ENCODE measurements at places on chromosomes 3 and 15. TPM values are rescaled to one million over a fixed set of nuclear protein-coding genes. Genes with fewer than 3 reads are reported as not detected.

- DNase-seq: no peak
Observed at GRCh38 chr15:58880320-58880719, 53.2 kb downstream of the SLTM start.

GRCh38 chr3:148938936-148939335, 52.4 kb upstream of the GYG1 start:
- DNase-seq: no peak

DNA sequence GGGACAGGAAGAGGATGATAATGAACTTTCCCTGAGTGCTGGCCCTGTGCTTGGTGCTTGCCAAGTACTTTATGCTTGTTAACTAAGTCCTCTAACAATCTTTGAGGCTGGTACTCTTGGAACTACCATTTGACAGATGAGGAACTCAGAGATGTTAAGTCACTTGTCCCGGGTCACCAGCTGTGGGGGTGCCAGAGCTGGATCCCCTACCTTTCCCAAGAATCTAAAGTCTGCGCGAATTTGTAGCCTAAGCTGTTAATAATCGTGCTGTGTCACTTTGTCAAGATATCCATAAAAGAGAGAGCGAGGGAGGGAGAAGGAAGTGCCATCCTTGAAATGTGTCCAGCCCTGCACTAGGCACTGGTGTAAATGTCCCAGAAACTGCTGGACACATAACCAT, 19.0 kb upstream of the ACOX2 start:
- no peak for DNase-seq

Gene HTR3E
- not detected for total RNA-seq

Gene GPX1
- total RNA-seq: 126 TPM

Gene CFAP100
- total RNA-seq: not detected

GRCh38 chr3:141346418-141346817, 21.9 kb upstream of the ZBTB38 start:
- DNase-seq: no peak

DNA sequence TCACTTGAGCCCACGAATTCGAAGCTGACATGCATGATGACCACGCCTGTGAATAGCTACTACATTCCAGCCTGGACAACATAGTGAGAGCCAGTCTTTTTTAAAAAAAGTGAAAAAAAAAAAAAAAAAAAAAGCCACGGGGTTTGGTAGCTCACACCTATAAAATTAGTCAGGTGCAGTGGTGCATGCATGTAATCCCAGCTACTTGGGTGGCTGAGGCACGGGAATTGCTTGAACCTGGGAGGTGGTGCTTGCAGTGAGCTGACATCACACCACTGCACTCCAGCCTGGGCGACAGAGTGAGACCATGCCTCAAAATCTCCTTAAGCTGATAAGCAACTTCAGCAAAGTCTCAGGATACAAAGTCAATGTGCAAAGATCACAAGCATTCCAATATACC, 44.4 kb downstream of the CSNK1G1 start:
- DNase-seq: no peak

- DNase-seq: peak; percentile 29
Observed at GRCh38 chr3:12265508-12265907, 23.4 kb upstream of the PPARG start.

Gene SLC24A5
- not detected for total RNA-seq

DNA sequence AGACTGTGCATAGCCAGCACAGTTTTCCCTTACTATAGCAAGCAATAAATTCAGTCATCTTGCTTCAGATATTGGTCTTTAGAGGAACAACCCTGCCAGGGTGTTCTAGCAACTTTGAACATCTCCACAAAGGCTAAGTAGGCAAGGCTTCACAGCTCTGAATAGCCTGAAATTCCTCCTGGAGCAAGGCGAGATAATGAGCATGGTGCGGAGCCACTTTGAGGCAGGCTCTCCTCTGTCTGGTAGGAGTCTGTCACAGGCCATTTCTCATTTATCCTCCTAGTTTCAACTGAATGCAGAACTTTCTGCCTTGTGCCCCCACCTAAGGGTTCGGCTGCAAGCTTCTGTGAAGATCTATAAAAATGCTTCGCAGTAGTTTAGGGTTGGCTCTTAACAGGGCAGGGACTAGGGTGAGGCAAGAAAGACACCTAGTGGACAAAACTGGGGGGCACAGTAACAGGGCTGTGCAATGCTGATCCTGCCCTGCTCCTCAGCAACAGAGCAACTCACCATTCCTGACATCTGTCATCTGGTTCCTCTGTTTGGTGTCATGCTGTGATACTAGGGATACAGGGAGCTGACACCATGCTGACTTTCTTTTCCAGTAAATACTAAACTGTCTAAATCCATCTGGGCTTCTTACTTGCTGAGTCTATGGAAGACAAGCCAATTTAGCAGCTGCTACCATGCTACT, 16.6 kb upstream of the EHHADH start:
- peak; percentile 31 for DNase-seq

Gene SOX14
- total RNA-seq: not detected

DNA sequence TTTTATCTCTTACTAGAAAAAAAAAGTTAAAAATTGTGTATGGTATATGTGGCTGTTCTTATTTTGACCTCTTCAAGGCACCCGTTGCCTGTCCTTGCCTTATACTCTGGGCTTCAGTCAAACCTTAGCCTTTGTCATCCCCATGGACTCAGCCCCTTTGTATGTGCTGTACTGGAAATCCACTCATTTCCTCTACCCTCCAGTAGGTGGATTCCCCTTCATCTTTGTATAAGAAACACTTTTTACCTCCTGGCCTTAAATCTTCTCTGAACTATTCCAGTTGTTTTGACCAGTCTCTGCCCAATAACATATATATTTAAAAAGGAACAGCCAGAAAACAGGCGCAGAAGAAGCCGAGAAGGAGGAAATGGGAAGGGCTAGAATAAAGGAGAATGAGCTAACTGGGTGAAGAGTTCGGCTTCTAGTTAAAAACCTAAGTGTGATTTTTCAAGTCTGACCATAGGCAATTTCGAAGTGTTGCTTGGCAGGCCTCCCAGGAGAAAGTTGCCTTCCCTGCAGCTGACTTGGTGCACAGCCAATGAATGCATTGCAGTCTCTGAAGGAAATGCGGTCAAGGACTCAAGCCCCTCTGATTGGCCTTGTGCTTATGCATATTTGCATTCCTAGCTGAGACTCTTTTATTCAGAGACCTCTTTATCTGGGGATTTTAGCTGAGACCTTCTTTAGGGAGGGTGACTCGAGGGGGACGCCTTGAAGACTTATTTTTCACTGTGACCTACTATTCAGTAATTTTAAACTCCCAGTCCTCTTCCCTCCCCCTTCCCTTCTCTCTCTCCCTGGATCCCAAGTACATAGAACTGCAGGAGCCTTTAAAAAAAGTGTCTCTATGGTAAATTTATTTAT, 277.4 kb downstream of the ROBO1 start:
- peak; percentile 41 for DNase-seq

DNA sequence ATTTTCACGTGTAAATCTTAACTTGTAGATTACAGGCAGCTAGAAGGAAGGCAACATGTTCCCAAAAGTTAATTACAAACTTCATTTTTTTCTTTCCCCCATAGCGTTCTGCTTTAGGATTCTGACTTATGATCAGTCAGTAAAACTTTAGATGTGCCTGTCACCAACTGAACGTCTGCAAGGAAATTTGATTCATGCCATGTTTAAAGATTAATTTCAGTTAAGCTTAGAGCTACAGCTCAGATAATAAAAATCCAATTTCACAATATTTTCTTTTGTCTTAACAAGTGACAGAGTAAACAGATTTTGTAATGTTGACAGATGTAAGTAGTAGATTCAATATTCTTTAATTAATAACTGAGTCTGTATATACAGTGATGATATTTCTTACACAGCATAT, 253.1 kb downstream of the NFKBIZ start:
- no peak for DNase-seq

DNA sequence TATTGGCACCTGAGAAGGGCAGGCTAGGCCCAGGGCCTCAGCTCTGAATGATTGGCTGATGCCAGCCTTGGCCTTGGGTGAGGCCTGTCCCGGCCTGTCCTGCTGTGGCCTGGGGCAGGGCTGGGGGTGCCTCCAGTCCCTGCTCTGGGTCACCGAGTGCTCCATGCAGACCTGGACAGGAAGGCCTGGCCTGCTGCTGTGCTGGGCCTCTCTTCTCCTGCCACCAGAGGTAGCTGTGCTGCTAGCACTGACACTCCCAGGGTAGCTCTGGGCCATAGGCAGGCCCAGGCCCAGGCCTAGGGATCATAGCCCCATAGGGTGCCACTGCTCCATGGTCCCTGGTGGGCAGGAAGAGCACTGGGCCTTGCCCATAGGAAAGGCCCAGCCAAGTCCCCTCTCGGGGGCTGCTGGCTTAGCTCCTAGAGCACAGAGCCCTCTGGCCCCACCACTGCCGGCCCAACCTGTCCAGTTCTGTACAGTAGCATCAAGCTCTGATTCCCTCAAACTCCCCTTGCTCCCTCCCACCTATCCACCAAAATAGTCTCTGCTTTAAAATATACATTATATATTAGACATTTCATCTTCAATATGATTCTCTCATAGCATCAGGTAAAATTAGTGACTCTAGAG, 18.2 kb downstream of the ABTB1 start:
- peak; percentile 70 for DNase-seq

GRCh38 chr3:56320883-56321282, 147.4 kb downstream of the ERC2 start:
- DNase-seq: no peak

DNA sequence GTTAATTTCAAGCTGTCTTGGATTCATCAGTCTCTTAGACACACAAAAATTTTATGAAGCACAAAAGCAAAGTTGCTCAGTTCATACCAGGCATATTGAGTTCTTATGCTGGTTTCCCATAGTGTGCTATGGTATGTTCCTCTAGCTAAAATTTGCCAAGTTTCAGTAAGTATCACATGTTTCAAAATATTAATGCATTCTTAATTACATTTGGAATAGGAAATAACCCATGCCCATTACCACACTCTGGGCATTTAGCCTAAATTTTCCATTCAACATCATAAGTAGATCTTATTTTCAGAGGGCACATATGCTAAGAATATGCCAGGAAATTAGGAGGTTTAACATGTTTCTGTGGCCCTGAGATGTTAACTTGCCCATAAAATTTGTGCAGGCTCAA, 289.9 kb downstream of the SHOX2 start:
- DNase-seq: no peak

DNA sequence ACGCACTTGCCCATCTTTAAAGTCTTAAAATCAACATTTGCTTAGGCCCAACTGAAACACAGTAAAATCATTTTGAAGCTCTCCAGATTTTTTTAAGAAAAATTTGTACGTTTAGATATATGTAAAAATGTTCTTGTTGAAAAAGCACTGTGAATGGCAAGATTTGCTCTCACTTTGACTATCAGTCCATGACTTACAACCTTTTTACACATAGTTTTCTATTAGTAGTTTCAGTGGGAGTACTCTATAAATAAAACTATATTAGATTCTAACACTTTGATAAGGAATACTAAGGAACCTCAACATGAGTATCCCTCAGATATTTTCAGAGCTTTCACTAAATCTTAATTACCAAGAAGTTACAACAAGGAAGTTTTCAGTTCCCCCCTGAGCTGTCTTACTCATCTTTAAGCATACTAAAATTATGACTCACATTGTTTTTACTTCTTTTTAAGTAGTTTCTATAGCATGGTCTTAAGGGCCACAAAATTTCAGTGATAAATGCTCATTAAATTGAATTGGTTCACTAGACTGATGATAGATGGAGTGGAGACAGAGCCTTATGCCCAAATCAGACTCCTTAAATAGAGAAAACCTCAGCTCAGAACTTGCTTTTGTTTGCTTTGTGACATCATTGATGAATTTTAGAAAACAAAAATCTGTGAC, 31.6 kb upstream of the RAP2B start:
- DNase-seq: peak; percentile 82

Gene HIGD2B
- total RNA-seq: not detected

DNA sequence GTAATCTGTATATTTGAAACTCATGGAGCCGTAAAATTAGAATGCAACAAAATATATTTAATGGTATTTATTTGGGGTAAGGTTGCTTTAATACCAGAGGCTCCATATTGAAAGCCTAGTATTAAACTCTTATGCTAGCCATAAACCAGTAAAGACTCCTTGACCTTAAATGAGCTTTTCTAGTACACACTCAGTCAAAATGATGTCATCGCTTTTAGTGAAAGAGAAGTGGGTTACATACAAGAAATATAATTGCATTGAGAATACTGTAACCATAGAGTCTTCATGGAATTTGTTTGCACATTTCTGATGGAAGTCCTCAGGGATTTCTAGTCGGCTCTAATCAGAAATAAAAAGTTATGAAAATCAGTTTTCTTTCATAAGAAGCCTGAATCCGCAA, 757.6 kb downstream of the GBE1 start:
- no peak for DNase-seq

DNA sequence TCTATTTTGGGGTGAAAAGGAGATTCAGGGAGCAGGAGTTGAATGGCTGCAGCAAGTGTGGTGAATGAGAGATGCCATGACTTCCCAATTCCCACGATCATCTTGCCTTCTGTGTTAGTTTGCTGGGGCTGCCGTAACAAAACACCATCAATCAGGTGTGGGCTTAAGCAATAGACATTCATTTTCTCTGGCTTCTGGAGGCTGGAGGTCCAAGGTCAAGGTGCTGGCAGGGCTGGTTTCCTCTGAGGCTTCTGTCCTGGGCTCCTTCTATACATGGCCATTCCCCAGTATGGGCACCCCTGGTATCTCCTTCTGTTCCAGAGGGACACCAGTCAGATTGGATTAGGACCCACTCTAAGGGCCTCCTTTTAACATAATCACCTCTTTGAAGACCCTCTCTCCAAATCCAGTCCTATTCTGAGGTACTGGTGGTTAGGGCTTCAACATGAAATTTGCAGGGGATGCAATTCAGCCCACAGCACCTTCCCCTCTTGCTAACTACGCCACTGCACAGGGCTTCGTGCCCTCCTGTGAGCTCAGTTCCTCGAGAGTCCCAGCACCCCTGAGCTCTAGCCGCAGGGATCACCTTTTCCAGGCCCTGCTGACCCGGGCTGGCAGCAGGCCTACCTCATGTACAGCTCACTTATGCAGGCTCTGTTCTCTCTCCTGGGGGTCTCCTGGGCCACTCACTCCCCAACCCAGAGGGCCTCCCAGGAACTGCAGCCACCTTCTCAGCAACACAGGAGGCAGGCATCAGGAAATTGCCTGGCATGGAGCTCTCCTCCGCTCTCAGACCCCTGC, 37.3 kb upstream of the SLC6A11 start:
- DNase-seq: no peak

GRCh38 chr3:114234745-114235144, 2.6 kb downstream of the ZNF80 start:
- DNase-seq: no peak

GRCh38 chr3:149640976-149641728, 16.7 kb downstream of the WWTR1 start:
- DNase-seq: no peak

Gene GMPS
- total RNA-seq: 52.5 TPM

GRCh38 chr3:169328471-169328870, 335.0 kb downstream of the MECOM start:
- DNase-seq: no peak

DNA sequence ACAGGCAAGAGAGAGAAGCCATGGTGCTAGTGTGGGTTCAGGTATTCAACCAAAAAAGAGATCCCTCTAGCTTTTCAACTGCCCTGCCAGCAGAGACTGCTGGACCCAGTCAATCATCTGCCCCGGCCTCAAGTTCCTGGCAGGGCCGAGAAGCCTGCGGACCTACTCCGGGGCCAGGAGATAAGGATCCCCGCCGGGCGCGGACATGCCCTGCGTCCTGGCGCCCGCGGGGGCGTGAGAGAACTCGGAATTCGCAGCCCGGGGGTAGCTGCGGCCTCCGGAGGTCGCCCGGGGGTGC, 821 bp upstream of the MAGI1 start:
- DNase-seq: no peak

Data from IMR-90 (cell line).